CD4-positive, alpha-beta T cell (primary cell): ENCODE measurements at places on chromosomes 13 and 19.
A peak's percentile ranks its signal among the peaks of the same experiment; 100 is the strongest.

DNA sequence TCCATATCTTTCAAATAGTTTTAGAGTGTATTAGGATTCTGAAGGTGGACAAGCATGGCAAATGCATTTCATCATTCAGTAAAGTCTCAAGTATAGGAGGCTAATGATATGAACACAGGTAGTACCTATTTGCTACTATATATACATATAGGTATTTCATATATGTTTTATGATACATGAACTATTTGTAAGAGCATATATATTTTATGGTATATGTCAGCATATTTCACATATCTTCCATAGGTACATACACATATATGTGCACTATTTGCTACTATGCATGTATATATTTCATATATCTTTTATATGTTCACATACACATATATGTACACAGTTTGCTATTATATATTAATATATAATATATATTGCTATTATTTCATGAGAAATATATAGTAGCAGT lies 1291.7 kb upstream of the MIR17HG start:
- no peak for DNase-seq

GRCh38 chr19:50823389-50824042 lies at the start of gene KLK1:
Gene KLK1, minus strand, starts transcription at chr19:50823787. Its CDS starts 39 bp downstream, at chr19:50823748.
- DNase-seq: no peak

DNA sequence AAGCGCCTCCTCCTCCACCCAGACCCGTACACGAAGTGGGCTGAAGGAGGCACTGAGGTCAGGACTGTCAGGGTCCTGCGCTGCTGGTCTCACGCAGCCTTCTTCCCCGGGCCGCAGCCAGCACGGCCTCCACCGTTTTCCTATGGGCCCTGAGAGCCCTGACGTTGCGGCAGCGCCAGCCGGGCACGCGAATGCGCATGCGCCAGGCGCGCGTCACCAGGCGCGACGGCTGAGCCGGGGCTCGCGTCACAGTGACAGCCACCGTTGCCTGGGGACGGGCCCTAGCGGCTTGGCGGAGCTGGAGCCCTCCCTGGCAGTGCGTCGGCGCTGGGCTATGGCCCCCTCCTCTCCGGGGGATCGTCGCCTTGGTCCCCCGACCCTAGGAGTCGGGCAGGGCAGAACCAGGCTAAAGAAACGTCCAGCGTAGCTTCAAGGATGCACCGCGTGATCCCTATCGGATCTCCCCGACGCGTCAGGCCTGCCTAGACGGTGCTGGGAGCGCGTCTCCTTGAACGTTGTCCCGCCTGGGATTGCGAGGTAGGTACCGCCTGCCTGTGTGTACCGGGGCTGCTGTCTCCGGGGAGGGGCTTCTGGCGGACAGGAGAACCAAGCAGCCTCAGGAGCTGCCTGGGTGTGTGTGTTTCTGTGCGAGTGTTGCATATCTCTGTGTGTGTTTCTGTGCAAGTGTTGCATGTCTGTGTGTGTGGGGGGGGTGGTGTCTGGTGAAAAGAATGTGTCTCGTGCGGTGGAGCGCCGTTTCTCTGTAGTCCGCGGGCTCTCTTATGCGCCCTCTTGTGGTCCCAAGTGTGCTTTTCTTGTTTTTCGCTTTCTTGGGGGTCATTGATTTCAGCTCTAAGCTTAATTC lies 43.2 kb downstream of the ZNF571 start:
- no peak for DNase-seq

DNA sequence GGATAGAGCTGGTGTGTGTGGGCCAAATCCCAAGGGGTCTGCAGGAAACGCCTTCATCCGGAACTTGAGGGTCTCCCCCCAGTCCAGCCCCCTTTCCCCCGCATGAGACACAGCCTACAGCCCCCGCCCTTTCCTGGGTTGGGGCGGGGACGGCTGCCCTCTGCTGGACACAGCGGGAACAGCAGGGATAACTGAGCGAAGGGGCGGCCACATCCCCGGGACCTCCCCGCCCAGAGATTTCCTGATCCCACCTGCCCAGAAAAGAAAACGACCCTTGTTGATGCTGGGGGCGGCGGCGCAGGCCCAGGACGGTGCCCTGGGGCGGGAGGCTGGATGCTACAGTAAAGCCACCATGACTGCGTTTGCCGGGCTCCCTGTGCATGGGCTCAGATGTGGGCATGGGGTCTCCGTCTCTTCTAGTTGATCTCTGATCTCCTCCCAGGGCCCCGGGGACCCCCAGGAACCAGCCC lies 14.2 kb downstream of the ONECUT3 start:
- DNase-seq: peak; percentile 59

- DNase-seq: no peak
Measured at GRCh38 chr13:93673885-93674284, 447.3 kb downstream of the GPC6 start.

GRCh38 chr13:36848199-36848982 lies 29.4 kb downstream of the RFXAP start:
- DNase-seq: no peak

- DNase-seq: no peak
Measured at GRCh38 chr13:97255515-97256021, 33.4 kb downstream of the MBNL2 start.

GRCh38 chr19:46670813-46671212 lies 9.8 kb upstream of the DACT3 start:
- DNase-seq: no peak

DNA sequence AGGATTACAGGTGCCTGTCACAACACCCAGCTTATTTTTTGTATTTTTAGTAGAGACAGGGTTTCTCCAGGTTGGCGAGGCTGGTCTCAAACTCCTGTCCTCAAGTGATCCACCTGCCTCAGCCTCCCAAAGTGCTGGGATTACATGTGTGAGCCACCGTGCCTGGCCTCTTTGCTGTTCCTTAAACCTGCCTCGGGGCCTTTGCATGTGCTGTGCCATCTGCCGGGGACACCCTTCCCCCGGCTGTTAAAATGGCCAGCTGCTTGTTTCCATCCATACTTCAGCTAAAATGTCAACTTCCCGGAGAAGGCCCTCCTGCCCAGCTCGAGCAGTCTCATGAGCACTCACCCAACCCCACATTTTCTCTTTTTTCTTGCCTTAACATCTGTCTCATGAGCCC lies 19.1 kb upstream of the PDE4C start:
- no peak for DNase-seq

- no peak for DNase-seq
Measured at GRCh38 chr13:29476046-29476445, 119.4 kb downstream of the SLC7A1 start.

GRCh38 chr13:50200569-50200968 lies 185.3 kb downstream of the KCNRG start:
- DNase-seq: no peak

- no peak for DNase-seq
Measured at GRCh38 chr19:44925114-44925891, 10.9 kb downstream of the APOC1 start.

DNA sequence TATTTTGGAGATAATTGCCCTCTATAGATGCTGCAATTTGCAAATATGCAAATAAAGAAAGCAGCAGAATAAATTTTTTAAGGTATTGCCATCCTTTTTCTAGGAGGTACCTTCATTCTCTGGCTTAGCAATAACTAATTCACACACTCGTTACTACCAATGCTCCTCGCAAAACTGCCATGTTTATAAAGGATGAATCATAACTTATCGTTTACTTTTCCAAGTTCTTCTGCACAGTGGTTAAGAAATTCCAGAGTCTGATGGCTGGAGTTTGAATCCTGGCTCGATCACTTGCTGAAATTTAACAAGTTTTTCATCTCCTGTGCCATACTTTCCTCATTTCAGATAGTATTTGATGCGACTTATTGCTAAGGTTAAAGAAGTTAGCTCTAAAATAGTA lies 708.6 kb upstream of the KLHL1 start:
- DNase-seq: no peak

DNA sequence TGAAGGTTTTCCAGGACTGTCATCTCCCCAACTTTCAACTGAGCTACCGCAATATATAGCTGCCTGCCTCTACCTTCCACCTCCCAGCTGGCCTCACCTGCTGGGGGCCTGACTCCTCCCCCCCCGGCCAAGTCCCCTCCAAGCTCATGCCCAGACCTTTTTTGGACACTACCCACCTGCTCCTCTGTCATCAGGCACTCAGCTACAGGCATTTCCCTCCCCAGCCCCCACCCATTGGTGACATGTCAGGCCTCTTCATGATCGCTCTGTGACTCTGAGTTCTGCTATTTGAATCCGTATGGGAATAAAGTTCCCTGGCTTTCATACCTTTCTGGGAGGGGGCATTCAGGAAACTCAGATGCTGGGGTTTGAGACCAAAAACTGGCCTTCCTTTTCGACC lies 1.8 kb downstream of the PRKACA start:
- no peak for DNase-seq

DNA sequence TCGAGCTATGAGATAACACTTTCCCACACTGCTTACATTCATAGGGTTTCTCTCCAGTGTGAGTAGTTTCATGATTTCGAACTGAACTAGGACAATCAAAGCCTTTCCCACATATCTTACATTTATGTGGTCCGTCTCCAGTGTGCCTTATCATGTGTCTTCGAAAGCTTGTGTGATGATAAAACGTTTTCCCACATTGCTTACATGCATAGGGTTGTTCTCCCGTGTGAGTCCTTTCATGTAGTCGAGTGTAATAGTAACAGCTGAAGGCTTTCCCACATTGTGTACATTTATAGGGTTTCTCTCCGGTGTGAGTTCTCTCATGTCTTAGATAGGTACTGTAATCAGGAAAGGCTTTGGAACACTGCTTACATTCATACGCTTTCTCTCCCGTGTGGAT lies 16.3 kb downstream of the ZNF823 start:
- DNase-seq: no peak

DNA sequence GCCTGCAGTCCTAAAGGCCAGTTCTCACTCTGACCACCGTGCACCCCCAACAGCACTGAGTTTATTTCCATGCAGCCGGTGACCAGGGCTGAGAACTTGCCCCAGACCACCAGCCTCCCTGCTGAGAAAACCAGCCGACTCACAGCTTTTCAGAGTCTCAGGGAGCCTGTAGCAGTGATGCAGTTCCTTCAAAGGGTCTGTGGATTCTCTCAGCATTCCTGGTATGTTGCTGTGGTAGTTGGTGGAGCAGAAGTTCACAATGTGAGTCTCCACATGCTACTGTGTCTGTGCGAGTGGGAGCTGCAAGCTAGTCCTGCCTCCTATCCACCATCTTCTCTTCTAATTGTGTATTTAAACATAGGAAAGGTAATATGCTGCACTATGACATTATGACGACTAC lies 254.9 kb upstream of the KLF12 start:
- DNase-seq: no peak

- DNase-seq: no peak
Measured at GRCh38 chr13:75826391-75826790, 190.3 kb downstream of the LMO7 start.

DNA sequence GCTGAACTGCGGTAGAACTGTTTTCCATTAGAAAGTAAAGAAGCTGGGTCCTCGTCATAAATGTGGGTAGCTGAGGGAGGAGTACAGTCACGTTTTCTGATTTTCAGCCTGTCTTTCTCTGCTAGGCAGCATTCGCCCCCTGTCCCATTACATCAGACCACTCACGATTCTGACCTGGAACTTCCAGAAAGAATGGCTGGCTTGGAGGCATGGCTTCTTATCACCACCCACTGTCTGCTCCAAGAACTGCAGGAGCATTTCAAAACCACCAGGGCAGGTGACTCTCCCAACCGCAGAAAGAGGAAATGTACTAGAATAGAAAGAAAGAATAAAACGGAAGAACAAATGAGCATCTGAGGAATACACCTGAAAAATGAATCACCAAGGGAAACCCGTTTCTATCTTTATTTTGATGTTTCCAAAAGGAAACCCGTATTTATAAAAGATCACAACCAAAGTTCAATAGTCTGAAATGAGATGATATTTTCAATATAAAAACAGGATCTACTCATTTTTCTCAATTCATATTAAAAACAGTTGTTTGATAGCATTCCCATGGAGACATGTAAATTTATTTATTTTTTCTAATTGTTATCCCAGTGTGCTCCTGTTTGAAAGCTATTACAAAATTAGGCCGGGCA lies 22.1 kb upstream of the POMP start:
- peak; percentile 5 for DNase-seq

DNA sequence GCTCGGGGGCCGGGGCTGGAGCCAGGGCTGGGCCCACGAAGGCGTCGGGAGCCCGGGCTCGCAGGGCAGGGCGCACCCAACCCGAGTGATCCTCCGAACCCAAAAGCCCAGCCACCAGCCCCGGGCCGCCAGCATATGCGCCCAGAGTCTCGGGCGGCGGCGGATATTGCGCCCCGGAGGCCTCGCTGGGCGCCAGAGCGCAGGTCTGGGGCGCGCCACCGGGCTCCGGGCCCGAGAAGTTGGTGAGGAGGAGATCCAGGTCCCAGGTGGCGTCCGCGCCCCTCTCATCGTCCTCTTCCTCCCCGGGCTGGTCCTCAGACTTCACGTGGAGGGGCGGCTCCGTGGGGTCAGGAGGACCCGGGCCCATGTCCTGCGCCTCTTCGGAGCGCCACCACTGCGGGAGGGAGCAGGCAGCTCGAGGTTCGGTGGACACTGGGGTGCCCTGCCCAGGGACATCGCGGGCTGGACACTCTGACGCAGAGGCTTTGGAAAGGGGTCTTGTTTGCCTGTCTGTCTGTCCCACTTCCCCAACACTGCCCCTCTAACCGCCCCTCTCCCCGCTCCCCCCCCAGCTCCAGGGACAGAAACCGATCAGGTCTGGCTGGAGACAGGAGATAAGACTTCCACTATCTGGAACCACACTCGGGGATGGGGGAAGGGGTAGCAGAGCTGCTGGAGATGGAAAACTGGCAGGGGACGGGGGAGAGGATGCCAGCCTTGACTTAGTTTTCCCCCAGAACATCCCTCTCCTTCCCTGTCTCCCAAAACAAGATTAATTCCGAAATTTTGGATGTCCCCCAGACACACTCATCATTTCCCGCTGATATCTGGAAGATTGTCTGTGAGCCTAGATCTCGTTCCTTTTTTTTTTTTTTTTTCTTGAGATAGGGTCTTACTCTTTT lies 1.0 kb downstream of the KLF1 start:
- DNase-seq: no peak

GRCh38 chr19:50537769-50538230 lies 24.1 kb upstream of the ASPDH start:
- peak; percentile 35 for DNase-seq

DNA sequence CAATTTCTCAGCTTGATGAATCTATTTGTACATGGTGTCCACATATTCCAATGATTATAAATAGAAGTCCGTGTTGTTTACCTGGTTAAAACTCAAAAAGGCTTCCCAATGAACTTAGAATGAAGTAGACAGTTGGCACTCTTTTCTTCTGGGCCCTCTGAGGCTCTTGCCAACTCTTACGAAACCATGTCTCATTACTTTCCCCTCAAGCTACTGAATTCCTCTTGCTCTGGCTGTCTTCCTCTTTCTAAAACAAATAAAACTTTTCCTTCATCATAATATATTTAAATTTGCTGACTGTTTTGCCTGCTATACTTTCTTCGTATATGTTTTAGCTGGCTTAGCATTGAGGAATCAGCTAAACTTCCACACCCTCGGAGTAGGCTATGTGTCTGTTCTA lies 139.7 kb downstream of the SLITRK6 start:
- DNase-seq: no peak

GRCh38 chr13:71610876-71611275 lies 256.1 kb downstream of the DACH1 start:
- DNase-seq: no peak

GRCh38 chr13:28204043-28204442 lies 65.7 kb downstream of the PAN3 start:
- no peak for DNase-seq
